ENCODE measurements at places on chromosomes 12 and 14. TPM values are rescaled to one million over a fixed set of nuclear protein-coding genes. Genes with fewer than 3 reads are reported as not detected.

The SIRT4 gene
- 3.6 TPM for total RNA-seq

The NUDT14 gene
- 11.7 TPM for total RNA-seq

The MTA1 gene
- 44.4 TPM for total RNA-seq

The TAS2R19 gene
- 6.3 TPM for total RNA-seq

The CLEC4C gene
- not detected for total RNA-seq

DNA sequence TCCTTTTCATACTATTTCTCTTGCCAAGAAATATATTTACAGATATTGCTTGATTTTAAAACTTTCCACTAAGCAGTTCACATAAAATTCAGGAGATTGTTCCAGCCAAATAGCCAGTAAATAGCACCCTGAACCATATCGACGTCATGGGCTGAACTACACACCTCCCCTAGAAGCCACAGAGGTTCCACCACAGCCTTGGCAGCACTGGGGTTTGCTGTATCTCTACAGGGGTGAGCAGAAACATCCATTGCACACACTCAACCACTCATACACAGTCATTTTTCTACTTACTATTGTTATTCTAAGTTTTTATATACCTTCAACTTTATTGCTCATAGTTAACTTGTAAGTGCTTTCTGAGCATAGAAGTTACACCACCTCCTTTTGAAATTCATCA lies 8.1 kb upstream of the EIF2S3B start:
- DNase-seq = no peak

DNA sequence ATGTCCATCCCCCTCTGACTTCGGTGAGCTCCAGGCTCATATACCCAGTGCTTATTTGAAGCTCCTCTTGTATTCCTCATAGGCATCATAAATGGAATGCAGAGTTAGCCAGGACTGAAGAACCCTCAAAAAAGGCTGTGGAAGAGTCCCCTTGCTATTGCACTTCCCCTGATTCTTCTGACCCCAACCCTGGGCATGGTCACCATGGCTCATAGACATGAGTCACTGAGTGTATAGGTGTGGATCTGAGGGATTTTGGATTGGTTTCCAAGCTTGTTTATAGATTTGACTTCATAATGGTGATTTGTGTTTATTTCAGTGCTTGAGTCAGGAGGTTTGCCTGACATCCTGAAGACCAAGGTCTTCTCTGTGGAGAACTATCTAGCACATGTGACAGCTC lies 98.4 kb upstream of the SLC38A2 start:
- no peak for DNase-seq

DNA sequence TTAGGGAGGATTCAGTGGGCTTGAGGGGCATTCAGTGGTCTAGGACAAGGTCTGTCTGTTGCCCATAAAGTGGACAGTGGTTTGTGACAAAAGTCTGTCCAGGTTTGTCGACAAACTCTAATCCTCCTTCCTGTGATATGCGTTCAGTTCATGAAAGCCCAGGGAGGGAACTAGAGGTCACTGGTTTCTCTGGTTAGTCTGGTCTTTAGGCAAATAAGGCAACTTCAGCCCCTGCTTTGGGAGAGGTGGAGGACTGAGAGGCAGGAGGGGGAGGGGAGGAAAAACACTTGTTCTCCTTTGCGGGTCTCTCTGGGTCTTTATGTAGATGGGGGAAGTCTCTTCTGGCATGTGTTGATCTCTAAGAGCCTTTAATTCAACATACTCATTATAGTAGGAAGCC lies 235.1 kb upstream of the PWP1 start:
- no peak for DNase-seq
